Activated naive CD8-positive, alpha-beta T cell treated with anti-CD3 and anti-CD28 coated beads, Interleukin-2, amount 50 U/mL, for 24 hours (primary cell): ENCODE measurements at places on chromosomes 11 and 22.

DNA sequence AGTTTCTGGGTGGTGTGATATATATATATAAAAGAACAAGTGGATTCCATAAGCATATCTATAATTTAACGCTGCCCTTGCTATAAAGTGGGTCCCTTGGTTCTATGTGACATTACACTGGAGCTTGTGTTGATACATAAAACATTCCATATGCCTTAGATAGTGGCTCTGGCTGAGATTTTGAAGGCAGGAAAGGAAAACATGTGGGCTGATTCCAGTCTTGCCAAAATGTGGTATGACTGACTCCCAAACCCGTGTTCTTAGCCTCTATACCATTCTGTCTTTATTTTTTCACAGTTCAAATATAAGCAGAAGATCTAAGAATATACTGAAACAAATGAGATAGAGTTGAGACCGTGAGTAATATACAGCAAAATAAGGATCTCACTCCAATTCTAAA lies 522.8 kb upstream of the LRRC4C start:
- DNase-seq: no peak

DNA sequence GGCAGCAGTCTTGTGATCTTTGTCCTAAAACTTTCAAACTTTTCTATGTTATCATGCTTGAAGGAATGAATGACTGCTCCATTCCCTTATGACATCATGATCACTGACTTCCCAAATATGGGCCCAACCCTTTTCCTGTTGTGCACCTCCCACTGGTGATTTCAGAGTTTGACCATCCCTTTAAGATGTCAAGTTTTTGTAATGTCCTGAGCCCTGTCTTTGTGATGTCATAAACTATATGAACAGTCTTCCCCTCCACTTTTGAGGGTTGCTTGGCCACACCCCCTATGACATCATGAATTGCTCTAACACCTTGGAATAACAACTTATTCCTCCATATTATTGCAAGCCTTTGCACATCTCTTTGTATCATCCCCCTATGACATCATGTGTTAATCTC lies 16.5 kb upstream of the NUCB2 start:
- DNase-seq: no peak

GRCh38 chr11:115673720-115674119 lies 169.5 kb upstream of the CADM1 start:
- no peak for DNase-seq

DNA sequence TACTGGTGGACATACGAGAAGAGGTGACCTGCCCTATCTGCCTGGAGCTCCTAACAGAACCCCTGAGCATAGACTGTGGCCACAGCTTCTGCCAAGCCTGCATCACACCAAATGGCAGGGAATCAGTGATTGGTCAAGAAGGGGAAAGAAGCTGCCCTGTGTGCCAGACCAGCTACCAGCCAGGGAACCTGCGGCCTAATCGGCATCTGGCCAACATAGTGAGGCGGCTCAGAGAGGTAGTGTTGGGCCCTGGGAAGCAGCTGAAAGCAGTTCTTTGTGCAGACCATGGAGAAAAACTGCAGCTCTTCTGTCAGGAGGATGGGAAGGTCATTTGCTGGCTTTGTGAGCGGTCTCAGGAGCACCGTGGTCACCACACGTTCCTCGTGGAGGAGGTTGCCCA lies 6.9 kb downstream of the TRIM6 start:
- no peak for DNase-seq

GRCh38 chr22:31300896-31301295 lies 8.6 kb upstream of the PIK3IP1 start:
- DNase-seq: no peak

- DNase-seq: no peak
Observed at GRCh38 chr11:120694726-120695125, 183.2 kb downstream of the GRIK4 start.

DNA sequence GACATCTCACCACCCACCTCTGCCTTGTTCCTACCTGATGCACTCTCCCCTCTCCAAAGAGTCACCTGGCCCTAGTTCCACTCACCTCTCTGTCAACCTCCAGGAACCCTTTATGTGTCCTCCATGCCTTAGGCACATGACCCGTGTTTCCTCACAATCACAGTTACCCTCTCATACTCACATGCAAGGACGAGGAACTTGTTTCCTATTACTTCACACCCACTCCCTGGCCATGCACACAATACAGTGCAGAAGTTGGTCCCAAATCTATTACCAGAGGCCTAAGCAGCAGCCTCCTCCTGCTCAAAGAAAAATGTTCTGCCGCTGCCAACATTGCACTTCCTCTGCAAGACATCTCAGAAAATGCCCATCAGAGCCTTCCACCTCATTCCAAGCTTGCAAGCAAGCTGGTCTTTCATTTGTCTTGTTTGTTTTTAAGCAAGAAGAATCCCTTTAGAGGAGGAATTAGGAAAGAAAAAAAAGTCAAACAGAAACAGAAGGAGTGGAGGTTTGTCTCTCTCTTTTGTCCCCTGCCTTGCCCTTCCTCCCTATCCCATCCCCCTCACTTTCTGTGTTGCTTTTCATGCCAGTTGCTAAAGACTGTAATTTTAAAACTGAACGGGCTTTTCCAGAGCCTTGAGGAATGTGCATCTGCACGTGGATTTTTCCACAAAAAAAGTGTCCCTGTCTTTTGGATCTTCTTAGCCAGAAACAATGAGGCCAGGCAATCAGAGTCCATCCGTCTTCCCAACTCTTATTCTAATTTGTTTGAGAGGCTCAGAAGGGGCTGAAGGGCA lies 63.4 kb downstream of the KCNJ1 start:
- DNase-seq: no peak
